ENCODE measurements at places on chromosomes 4 and X. TPM values are rescaled to one million over a fixed set of nuclear protein-coding genes. Genes with fewer than 3 reads are reported as not detected.

GRCh38 chrX:39199429-39199828 lies 398.2 kb downstream of the MID1IP1 start:
- H3K27ac ChIP-seq = no peak overlapping the region
- peaks cover 12% of the 10 kb centered on the region for H3K4me1 ChIP-seq
- no peaks in the 10 kb centered on the region for H3K27me3 ChIP-seq
- no peak overlapping the region for H3K4me3 ChIP-seq

SATL1 gene
- 0.14 TPM for total RNA-seq

CXCL3 gene
- total RNA-seq = 3.6 TPM

GRCh38 chr4:20512033-20512792 lies 188.0 kb upstream of the PACRGL start:
- no peaks in the 10 kb centered on the region for H3K4me1 ChIP-seq
- DNase-seq = no peak
- H3K4me3 ChIP-seq = no peak overlapping the region
- H3K27ac ChIP-seq = no peak overlapping the region
- no peaks in the 10 kb centered on the region for H3K36me3 ChIP-seq

- H3K27me3 ChIP-seq = no peaks in the 10 kb centered on the region
- H3K36me3 ChIP-seq = no peaks in the 10 kb centered on the region
- no peak for DNase-seq
- H3K4me1 ChIP-seq = peaks cover 3% of the 10 kb centered on the region
- H3K27ac ChIP-seq = no peak overlapping the region
These were observed 36.1 kb downstream of the FRMPD4 start for GRCh38 chrX:12174358-12174757.

- H3K27me3 ChIP-seq = no peaks in the 10 kb centered on the region
- DNase-seq = peak; percentile 48
- no peaks in the 10 kb centered on the region for H3K36me3 ChIP-seq
- H3K4me3 ChIP-seq = no peak overlapping the region
These were observed 145.4 kb upstream of the PLAC1 start for GRCh38 chrX:134803551-134804183.

- H3K27ac ChIP-seq = no peak overlapping the region
- H3K4me1 ChIP-seq = no peaks in the 10 kb centered on the region
- H3K36me3 ChIP-seq = no peaks in the 10 kb centered on the region
- no peak overlapping the region for H3K4me3 ChIP-seq
- H3K27me3 ChIP-seq = no peaks in the 10 kb centered on the region
These were observed 155.8 kb downstream of the ANTXR2 start for GRCh38 chr4:79917246-79917645.

SPANXA2 gene
- not detected for total RNA-seq

MAGED4 gene
- total RNA-seq = 22.2 TPM

DNA sequence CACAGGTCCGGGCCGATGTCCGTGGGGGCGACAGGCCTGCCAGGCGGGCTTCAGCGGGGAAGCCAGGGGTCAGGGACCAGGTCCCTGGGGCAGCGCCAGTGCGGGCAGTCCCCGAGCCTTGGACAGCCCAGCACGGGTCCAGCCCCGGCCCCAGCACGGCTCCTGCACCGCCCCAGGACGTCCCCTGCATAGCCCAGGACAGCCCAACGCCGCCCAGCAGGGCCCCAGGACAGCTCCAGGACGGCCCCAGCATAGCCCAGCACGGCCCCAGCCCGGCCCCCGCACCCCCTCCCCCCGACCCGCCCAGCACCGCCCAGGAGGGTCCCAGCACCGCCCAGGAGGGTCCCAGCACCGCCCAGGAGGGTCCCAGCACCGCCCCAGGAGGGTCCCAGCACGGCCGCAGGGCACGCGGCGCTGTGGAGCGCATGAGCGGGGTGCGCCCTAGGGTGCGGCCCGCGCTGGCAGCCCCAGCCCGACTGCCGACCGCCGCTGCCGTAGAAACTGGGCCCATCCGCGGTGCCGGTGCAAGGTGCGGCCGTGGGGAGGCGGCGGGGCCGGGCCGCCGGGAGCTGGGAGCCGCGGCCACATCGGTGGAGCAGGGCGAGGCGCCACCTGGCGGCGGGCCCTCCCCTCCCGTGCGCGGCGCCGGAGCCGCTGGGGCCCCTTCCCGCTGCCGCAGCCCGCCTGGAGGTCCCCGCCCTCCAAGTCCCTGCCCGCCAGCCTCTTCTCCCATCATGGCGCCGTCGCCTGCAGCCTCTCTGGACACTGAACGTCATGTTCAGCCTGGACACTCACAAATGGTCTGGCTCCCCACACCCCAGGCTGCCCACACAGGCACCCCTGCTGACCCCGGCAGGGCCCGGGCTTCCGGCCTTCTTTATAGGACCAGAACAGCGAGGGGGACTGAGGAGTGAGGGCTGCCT lies 106.8 kb upstream of the NKX1-1 start:
- no peak overlapping the region for H3K27ac ChIP-seq
- no peaks in the 10 kb centered on the region for H3K27me3 ChIP-seq
- H3K4me3 ChIP-seq = peak overlapping the region; percentile 46
- no peaks in the 10 kb centered on the region for H3K4me1 ChIP-seq

GRCh38 chr4:168667376-168667775 lies 170.5 kb downstream of the PALLD start:
- H3K27me3 ChIP-seq = no peaks in the 10 kb centered on the region
- no peaks in the 10 kb centered on the region for H3K4me1 ChIP-seq
- DNase-seq = no peak
- no peak overlapping the region for H3K27ac ChIP-seq
- H3K36me3 ChIP-seq = no peaks in the 10 kb centered on the region

BTK gene
- 0.31 TPM for total RNA-seq

DNA sequence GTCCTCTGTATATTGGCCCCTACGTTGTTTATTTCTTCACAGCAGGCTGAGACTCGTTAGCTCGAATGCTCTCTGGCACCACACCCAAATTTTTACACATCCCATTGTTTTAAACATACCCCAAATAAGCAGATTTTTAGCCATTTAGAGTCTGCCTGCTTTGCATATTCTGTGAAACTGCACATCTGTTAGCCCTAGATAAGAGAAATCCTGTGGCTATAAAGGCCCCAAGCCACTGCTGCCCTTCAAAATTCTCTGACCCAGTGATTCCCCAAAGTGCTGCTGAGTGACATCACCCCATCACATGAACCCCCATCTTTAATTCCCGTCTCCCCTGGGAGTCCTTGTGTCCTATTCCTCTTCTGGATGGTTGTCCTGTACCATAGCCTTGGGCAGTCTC lies 20.8 kb downstream of the TEX13C start:
- DNase-seq = no peak
- no peaks in the 10 kb centered on the region for H3K36me3 ChIP-seq
- no peak overlapping the region for H3K4me3 ChIP-seq
- H3K27ac ChIP-seq = no peak overlapping the region
- no peaks in the 10 kb centered on the region for H3K4me1 ChIP-seq

NSUN7 gene
- 31.3 TPM for total RNA-seq

GRCh38 chrX:38287674-38288073 lies 39.6 kb downstream of the RPGR start:
- DNase-seq = no peak
- no peak overlapping the region for H3K27ac ChIP-seq
- H3K36me3 ChIP-seq = no peaks in the 10 kb centered on the region
- no peaks in the 10 kb centered on the region for H3K4me1 ChIP-seq
- no peaks in the 10 kb centered on the region for H3K27me3 ChIP-seq

DNA sequence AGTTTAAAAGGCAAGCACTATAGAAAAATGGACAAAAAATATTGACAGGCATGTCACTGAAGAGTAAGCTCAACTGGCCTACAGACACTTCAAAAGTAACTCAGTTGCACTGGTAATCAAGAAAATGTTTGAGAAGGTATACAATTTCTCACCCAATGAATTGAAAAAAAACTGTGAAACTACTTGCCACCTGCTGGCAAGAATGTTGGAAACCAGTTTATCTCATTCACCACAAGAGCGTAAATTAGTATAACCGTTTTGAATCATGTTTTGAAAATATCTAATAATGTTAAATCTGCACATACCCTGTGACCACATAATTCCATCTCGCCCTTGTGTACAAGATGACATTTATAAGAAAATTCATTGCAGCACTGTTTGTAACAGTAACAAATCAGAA lies 31.7 kb downstream of the TXK start:
- no peak overlapping the region for H3K4me3 ChIP-seq
- no peaks in the 10 kb centered on the region for H3K36me3 ChIP-seq
- DNase-seq = peak; percentile 40
- no peak overlapping the region for H3K27ac ChIP-seq

- peak overlapping the region; percentile 70 for H3K4me3 ChIP-seq
- H3K4me1 ChIP-seq = peaks cover 20% of the 10 kb centered on the region
- H3K36me3 ChIP-seq = no peaks in the 10 kb centered on the region
- DNase-seq = no peak
These were observed 1.3 kb downstream of the HERC5 start for GRCh38 chr4:88458104-88458740.

DNA sequence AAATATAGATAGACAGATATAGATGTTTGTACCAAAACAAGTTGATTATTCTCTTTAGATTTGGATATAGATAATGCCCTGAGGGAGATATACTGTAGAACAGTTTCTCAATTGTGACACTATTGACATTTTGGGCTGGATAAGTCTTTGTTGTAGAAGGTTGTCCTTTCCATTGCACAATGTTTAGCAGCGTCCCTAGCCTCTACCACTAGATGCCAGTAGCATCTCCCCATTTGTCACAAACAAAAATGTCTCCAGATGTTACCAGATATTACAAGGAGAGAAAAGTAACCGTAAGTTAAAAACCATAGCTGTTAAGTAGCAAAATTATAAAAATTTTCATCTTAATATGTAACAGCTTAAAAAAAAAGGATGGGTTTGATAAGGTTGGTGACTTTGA lies 2595.3 kb downstream of the ARAP2 start:
- H3K4me1 ChIP-seq = no peaks in the 10 kb centered on the region
- H3K27me3 ChIP-seq = no peaks in the 10 kb centered on the region
- no peak overlapping the region for H3K27ac ChIP-seq
- peak; percentile 49 for DNase-seq
- no peak overlapping the region for H3K4me3 ChIP-seq
- no peaks in the 10 kb centered on the region for H3K36me3 ChIP-seq

DNA sequence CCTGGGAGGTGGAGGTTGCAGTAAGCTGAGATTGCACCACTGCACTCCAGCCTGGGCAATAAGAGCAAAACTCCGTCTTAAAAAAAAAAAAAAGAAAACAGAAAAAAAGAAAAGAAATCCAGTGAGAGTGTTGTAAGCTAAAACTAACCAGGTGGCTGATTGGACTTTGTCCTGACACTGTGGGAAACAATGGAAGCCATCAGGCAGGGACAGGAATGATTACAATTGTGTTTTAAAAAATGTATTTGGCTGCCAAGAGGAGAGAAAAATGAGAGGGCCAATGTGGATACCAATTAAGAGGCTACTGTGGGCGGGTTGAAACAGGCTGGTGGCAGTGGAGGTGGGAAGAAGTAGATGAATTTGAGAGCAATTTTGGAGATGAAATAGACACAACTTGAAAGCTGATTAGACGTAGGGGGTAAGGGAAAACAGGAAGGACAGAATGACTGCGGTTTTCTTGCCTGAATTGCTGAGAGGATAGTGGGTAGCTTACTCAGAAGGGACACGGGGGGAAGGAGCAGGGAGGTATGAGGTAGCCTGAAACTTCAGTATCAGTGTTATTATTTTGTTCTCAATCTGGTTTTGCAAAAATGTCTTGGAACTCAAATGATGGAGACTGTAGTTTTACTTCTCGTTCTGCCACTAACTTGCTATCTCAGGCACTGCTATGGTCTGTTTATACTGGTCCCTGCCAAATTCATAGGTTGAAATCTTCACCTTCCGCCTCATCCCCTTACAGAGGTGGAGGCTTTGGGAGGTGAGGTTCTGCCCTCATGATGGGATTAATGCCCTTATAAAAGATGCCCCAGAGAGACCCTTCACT lies 45.6 kb upstream of the CHRNA9 start:
- H3K36me3 ChIP-seq = no peaks in the 10 kb centered on the region
- DNase-seq = no peak
- no peak overlapping the region for H3K27ac ChIP-seq

DNA sequence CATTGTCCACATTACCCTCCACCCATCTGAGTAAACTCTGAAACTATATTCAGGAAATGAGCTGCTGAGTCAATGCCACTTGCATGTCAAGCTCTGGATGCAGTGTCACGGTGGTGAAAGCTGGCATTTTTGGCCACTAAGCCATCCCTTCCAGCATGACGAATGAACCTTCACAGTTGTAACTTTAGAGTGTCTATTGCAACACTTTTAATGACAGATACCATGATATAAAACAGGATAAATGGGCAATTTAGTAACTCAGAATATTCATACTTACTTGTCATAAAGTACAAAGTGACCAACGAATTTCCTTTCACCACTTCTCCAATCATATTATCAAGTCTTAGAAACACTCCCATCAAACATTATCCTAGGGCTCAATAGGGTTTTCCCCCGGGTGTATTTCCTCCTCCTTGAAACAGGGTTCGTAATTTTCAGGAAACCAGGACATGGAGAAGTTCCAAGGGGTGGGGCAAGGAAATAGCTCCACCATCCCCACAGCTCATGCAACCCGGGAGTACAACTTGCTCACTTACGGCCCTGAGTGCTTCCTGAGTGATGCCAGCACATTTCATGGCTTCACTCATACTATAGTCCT lies 73.1 kb downstream of the MTHFD2L start:
- no peak overlapping the region for H3K27ac ChIP-seq
- H3K36me3 ChIP-seq = no peaks in the 10 kb centered on the region
- DNase-seq = no peak
- no peaks in the 10 kb centered on the region for H3K27me3 ChIP-seq

FGFBP1 gene
- total RNA-seq = not detected

DNA sequence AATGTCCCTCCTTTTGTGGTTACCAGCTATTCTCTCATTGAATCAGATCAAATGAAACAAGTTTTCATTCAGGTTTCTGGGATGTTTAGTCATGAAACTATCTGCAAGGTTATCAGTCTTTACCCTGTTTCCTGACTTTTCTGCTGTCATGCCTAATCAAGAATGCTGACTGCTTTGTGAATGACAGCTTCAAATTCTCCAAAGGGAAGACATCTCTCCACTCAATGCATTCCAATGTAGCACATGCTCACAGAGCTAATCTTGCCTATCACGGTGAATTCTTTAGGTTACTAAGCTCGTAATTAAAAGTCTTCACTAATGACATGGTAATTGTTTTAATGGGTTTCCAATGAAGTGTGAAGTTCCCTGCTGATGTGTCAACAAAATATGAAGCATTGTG lies 1068.5 kb downstream of the PCDH7 start:
- H3K4me1 ChIP-seq = peaks cover 5% of the 10 kb centered on the region
- no peak overlapping the region for H3K27ac ChIP-seq
- no peaks in the 10 kb centered on the region for H3K27me3 ChIP-seq
- H3K4me3 ChIP-seq = no peak overlapping the region
- peak; percentile 3 for DNase-seq
- no peaks in the 10 kb centered on the region for H3K36me3 ChIP-seq

- H3K36me3 ChIP-seq = no peaks in the 10 kb centered on the region
- no peak overlapping the region for H3K4me3 ChIP-seq
- H3K4me1 ChIP-seq = peaks cover 6% of the 10 kb centered on the region
- DNase-seq = no peak
These were observed 11.3 kb downstream of the PSAPL1 start for GRCh38 chr4:7423391-7423790.

SMIM43 gene
- 0.56 TPM for total RNA-seq

- H3K36me3 ChIP-seq = no peaks in the 10 kb centered on the region
- DNase-seq = peak; percentile 75
- H3K4me3 ChIP-seq = peak overlapping the region; percentile 29
These were observed 162.8 kb downstream of the FBXO8 start for GRCh38 chr4:174120446-174121295.
